ENCODE measurements at places on chromosomes 12 and 14.

GRCh38 chr12:108629824-108630476 lies 3.7 kb downstream of the SELPLG start:
- peak; percentile 75 for DNase-seq

GRCh38 chr12:94602024-94602423 lies 48.3 kb downstream of the TMCC3 start:
- no peak for DNase-seq

- DNase-seq: no peak
Measured at GRCh38 chr14:100168506-100168905, 9.1 kb upstream of the DEGS2 start.

DNA sequence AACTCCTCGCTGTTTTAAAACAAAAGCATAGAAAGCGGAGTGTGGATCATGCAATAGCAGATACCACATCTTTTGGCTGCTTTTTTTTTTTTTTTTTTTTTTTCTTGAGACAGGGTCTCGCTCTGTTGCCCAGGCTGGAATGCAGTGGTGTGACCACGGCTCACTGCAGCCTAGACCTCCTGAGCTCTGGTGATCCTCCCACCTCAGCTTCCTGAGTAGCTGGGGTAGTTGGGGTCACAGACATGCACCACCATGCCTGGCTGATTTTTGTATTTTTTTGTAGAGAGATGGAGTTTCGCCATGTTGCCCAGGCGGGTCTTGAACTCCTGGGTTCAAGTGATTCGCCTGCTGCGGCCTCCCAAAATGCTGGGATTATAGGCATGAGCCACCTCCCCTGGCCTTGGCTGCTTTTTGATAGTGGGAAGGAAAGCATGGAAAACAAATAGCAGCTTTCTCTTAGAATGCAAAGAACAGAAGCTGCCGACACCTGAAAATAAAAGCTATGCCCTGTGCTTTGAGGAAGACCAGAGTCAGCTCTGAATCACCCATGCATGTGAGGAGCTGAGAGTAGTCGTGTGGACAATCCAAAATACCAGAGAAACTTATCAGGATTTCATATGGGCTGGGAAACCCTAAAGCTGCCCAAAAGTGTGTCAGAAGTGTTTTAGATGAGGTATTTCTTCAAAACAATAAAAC lies 3.6 kb upstream of the ELK3 start:
- no peak for DNase-seq

DNA sequence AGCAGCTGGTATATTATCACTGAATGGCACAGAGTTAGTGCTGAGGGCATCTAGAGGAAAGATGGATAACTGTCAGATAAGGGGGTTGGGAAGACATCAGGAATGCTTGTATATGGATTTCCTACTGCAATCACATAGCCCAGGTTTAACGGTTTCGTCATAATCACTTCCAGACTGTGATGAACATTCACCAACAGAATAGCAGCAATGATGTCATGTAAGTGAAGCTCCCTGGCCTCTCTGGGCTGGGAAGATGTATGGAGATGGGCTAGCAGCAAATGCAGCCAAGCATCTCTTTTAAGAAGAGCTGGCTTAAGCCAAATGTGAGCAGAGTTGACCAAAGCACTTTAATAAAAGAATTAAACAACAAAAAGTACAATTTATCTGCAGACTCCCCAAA lies 714.6 kb downstream of the GALC start:
- no peak for DNase-seq

- DNase-seq: peak; percentile 18
Measured at GRCh38 chr12:90280564-90281058, 572.0 kb upstream of the ATP2B1 start.

DNA sequence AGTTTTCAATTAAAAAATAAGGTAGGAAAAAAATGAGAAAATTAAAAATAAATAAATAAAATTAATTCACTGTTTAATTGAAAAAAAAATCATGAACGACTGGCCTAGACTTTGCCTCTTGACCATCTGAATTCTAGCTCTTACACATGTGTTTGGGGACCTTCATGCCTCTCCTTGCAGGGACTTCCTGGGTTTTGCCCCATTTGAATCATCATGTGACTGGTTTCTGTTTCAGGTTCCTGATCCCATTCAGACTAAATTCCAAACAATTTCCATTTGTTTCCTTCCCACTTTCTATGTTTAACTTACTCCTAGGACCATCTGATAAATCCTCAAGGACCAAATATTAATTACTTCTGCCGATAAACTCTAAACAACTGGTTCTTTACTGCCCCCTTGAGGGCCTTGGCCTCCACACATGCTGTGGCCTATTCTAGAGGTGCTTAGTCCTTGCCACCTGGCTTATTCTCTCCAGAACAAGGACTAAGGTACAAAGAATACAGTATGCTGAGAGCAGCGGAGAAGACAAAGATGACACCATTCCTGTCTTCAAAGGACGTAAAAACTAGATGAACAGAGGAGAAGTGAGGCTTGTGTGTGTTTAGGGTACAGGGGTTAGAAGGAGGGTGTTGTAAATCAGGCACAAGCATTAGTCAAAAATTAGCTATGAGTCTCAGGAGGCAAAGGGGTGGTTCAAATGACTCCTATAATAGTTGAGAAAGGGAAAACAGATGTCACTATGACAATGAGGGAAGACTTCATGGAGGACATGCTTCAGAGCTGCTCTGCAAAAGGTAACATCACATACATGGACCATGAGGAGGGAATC lies 125.8 kb upstream of the AVPR1A start:
- DNase-seq: peak; percentile 29

- no peak for DNase-seq
Measured at GRCh38 chr12:12482150-12482761, 80.4 kb downstream of the DUSP16 start.

- DNase-seq: no peak
Measured at GRCh38 chr12:13243516-13244070, 47.1 kb downstream of the EMP1 start.

DNA sequence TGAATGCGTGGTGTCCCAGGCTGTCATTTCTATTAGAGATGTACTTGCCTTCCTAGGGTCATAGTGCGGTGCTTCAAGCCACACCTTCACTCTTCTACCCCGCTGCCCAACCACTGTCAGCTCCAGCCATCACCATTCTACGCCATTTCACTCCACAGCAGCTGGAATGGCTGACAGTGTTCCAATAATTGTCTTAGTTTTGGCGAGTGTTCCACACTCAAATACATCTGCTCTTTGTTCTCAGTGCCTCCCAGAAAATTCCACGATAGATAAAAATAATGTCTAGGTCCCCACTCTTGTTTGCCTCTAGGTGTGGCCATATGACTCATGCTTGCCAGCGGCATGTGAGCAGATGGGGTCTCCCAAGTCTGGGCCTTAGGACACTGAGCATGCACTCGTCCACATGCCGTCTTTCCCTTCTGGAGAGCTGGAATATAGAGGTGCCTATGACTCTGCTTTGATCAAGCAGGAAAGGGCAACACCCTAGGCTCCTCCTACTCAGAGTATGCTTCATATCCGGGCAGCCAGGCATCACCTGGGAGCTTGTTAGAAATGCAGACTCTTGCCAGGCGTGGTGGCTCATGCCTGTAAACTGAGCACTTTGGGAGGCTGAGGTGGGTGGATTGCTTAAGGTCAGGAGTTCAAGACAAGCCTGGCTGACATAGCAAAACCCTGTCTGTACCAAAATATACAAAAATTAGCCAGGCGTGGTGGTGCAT lies 163.0 kb downstream of the BRMS1L start:
- DNase-seq: no peak

GRCh38 chr12:30425445-30425844 lies 270.2 kb downstream of the IPO8 start:
- DNase-seq: no peak

DNA sequence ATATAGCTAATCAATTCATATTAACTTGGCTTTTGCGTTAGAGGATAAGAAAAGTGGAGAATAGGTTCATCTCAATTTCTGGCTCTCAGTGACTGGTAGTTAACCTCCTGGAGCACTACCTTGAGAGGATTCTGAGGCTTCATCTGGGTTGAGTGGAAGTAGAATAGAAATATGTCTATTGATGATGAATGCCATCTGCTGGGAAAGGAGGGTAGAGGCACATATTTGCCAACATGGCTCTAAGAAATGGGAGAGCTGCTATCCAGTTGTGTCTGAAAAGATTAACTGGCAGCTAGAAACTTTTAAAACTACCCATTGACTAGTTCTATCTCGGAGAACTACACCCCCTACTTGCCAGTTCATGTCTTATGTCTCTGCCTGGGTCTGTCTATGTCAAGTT lies 530.1 kb downstream of the NRXN3 start:
- no peak for DNase-seq

DNA sequence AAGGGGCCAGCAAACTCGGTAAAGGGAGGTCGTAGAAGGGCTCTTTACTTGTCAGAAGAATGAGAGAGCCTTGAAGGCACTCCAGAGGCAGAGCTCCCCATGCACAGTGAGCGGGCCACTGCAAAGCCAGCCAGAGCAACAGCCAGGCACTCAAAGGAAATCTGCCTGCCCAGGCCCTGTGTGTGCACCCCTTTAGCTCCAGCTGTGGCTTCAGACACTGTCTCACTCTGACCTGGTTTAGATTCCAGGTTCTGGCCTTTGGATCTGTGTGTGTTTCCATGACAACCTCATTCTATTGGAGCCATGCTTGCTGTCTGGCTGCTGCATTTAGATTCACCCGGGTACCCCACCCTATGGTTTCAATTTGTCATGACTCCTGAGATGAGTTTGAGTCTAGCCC lies 170.3 kb downstream of the CAPZA3 start:
- DNase-seq: no peak

DNA sequence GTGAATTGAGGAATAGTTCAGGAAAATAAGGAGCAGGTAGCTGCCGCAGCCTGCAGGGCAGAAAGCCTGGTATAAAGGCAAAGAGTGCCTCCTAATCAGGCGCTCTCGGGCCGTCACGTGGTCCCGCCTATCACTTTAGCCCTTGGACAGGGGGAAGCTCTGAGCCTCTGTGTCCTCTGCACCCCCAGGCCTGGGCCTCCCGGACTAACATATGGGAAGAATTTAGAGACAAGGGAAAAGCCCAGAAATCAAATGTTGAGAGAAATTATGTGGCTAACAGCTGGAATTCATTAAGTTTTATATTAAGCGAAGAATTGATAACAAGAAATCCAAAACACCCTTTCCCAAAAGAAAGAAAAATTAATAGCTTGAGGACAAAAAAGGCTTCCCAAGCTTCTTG lies 417.7 kb downstream of the ATP23 start:
- no peak for DNase-seq

- no peak for DNase-seq
Measured at GRCh38 chr14:72597252-72598233, 296.4 kb downstream of the DPF3 start.

- no peak for DNase-seq
Measured at GRCh38 chr12:78086553-78087362, 256.1 kb downstream of the NAV3 start.

DNA sequence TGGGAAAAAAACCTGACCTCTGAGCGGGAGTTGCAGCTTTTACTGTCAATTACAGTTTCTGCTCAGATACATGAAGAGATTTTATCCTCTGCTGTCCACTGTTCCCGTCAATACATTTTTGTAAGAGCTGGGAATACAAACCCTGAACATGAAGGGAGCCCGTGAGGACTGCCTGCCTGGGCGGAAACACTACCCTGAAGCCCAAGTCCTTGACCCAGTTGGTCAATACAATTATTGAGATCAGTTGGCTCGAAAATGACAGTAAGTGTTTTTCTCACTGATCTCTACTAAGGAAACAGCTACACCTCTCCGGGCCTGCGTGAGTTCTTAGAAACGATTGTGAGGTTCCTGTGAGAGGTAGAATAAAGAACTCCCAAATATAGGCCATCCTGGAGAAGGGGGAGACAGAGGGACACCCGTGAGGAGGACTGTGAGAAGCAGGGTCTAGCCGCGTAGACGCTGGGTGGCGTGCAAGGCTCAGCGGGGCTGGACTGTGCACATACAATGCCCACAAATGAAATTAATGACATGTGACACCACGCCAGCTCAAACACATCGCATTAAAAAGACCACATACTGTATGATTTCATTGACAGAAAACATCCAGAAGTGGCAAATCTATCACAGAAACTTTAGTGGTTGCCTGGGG lies 509.5 kb downstream of the TMEM132D start:
- DNase-seq: no peak

- no peak for DNase-seq
Measured at GRCh38 chr12:26573225-26573909, 259.6 kb downstream of the ITPR2 start.

DNA sequence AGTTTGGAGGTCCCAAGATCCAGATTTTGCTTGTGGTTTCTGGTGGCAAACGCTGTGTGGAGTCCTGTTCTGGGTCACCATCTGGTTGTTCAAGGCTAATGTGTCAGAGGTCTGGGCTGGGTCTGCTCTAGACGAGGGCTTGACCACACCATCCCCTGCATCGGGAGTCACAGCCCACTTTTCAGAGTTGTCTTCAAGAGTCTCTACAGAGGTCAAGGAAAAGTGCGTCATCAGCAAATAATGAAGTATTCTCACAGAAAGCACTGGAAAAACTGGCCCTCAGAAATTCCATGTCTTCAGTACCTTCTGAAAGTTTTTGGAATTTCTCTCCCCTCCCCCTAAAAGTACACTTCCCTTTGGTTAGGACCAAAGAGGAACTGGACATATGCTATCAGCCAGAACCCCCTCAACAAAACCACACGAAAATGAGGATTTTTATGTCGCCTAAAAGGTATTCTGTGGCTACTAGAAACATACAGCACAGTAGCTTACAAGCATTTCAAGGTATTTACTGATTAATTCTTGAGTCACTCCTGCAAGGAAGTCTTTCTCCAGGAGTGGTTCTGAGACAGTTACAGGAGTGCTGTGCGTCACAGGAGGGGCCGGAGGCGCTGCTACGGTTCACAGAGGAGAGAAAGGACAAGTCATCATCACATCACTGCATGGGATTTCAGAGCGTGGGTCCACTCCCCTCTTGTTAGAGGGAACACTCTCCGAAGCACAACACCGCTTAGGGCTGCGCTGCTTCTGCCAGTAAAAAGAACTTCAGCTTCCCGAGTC lies 35.4 kb downstream of the RAD52 start:
- no peak for DNase-seq
